Hematopoietic multipotent progenitor cell treated with erythropoietin and hydrocortisone succinate and interleukin-3 and kit ligand, for 4 days (in vitro differentiated cells): ENCODE measurements at places on chromosomes 16 and 17.

DNA sequence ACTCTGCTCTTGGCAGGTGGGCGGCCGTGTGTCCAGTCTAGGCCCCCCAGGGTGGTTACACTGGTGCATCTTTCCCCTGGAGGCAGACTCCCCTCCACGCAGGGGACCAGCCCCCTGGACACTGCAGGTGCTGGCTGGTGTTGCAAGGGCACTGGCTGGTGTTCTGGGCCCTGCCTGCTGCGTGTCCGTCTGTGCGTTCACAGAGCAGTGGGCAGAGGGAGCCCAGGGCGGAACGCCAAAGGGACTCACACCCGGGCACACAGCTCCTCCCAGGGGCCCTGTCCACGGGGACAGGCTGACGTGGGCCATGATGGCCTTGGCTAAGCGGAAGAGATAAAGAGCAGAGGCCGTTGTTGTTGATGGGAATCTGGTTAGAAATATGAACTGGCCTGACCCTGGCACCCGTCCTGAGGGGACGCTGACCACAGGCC is 27.3 kb downstream of the ACSF3 start:
- no peak for DNase-seq

DNA sequence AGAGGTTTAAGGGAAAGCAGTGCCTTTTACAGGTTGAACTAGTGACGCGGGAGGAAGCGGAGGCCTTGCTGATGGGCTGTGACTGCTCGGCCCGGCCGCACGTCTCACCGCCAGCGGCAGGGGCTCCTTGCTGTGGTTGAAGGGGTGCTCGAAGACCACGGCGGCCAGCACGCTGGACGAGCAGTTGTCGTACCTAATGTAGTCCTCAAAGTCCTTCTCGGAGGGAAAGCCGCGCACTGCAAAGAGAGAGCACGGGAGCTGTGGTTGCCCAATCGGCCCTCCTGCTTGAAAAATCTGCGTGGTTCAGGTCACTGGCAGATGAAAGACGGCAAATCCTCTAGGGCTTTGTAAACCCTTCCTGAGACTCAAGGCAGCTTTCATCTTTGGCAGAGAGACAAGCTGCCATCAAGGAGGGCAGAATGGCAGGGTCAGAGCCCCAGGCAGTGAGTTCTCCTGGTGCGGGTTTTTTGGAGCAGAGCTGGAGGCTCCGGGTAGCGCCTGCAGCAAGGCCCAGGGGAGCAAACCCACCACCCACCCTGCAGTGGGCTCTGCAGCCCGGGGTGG is 16.1 kb downstream of the ABCA3 start:
- no peak for DNase-seq

DNA sequence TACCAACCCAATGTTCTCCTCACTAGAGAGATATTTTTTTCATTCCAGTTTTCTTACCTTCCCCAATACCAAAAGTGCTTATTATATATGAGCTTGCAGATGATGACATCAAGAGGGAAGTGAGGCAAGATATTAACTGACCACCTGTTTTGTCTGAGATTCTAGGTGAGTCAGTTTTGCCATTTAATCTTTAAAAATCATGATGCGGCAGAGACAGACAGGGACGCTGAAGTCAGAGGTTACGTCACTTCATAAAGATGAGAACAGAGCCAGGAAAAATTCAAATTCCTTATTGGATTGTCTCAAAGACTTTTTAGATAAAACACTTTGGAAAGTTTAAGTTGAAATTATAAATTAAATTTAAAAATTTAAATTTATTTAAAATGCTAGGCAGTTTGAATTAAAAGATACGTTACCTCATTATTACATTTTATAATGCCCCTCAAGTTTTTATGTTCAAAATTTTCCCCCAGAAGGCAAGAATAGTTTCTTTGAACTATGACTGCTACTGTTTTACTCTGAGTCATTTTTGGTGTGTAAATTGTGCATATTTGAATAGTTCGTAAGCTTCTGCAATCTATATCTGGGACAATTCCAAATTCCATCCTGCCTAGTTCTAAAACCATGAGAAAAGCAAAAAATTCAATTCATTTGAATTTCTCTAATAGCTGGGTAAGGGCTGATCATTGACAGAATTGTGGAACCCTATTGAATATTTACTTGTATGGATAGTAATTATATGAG is 839.6 kb upstream of the GOT2 start:
- no peak for DNase-seq

DNA sequence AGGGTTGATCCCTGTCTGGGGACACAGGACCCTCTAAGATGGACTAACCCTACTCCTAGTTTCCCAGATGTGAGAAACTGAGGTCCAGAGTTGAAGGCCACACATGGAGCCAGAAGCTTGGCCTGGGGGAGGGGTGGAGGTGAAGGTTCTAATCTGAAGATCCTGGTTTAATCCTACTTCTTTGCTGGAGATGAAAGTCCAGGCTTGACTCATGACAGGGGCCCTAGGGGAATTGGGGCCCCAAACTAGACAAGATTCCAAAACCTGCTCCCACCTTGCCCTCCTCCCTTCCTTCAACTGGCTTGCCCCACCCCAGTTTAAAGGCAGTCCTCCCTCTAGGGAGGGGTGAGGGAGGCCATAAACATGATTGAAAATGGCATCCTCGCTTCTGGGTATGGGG is 21.6 kb downstream of the IGF2BP1 start:
- no peak for DNase-seq

GRCh38 chr17:73735245-73735644 is 91.0 kb upstream of the SDK2 start:
- no peak for DNase-seq

- DNase-seq, result peak; percentile 4
These were observed 168.4 kb downstream of the ENGASE start for GRCh38 chr17:79242873-79243602.

DNA sequence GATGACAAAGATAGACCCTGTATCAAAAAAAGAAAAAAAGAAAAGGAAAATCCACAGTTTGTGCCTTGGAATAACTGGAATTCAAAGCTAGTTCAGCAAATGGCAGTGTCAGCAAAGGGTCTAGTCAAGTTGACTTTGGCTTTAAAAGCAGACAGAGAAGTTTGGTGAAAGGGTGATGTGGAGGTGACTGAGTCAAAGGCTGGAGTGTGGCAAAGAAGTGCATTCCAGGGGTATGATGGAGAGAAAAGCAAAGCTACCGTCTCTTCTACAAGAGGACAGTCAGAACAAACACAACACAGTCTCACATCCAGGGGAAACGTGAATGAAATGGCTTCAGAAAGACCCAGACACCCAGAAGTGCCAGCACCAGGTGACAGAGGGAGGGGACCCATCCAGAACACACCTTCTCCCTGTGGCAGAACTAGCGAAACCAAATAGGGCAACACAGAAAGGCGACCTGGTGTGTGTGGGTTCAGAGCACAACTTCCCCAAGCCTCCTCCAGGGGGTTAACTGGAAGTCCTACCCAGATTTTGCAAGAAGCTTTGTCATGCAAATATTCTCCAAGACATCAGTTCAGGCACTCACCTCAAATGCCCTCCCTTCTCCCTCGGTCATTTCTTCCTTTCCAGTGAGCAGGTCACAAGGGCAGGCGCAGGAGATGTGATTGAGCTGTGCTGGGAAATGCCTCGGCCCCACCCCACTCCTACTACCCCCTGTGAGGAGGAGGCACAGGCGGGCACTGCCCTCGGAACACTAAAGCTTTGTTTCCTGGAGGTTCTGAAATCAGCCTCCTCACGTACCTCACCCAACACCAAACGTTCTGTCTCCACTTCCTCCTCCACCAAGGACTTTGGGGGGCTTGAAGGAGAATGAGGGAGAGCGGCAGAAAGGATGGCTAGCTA is 481.9 kb downstream of the SOX9 start:
- DNase-seq, result peak; percentile 62

GRCh38 chr16:1619976-1620375 is 7.8 kb downstream of the CRAMP1 start:
- no peak for DNase-seq

- DNase-seq, result peak; percentile 73
These were observed 12.9 kb downstream of the ITGAX start for GRCh38 chr16:31367853-31368252.

DNA sequence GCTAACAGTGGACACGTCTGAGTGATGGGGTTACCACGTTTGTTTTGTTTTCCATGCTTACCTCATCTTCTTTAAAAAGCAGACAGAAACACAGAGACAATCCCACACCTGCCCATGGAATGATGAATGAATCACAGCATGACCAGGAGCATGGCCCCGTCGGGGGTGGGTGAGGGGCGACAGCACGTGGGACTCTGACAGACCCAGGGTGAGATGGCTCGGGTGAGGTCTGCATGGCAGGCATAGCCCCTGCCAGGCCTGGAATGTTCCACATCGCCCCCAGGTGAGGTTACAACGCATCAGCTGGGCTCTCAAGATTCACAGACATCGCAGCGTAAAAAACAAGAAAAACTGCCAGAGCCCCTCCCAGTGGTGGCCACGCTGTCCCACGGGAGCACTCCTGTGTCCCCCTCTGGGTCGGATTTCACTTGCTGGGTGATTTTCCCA is 18.1 kb downstream of the SLC7A5 start:
- no peak for DNase-seq

DNA sequence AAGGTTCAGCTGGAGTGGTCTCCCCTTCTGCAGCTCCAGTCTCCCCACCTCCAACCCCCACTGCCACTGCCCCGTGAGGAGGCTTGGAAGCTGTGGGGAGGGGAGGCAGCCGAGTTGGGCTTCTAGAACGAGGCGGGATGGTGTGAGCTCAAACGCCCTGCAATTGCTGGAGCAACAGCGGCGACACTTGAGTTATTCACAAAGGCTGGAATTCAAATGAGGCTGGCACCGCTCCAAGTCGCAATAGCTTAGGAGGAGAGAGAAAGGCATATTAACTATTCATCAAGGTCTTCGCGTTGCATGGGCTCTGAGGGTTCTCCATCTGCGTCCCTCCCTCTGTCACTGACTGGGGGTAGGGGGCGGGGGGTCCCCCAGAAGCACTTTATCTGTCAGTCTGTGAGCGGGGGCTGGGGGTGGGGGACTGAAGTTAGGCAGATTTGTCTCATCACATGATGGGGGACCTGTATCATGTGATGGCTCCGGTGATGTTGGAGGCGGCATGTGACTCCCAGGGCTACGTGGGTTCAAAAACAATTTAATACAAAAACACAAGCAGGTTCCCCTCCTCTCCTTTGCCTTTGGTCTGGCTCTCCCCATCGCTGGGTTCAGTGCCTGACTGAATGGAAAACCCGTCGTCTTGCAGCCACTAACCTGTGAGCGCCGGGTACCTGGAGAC is 70.5 kb downstream of the RBBP6 start:
- peak; percentile 33 for DNase-seq

DNA sequence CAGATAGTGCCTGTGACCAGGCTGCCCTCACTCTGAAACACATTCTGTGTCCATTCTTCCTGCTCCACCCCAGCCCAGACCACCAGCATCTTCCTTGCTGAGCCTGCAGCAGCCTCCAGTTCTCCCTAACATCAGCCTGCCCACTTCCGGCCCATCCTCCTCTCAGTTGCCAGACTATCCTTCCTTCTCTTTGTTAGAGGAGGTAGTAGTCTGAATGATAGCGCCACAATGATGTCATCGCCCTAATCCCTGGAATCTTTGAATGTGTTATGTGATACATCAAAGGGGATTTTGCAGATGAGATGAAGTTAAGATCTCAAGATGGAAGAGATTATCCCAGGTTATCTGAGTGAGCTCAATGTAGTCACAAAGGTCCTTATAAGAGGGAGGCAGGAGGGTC is 3.2 kb upstream of the ZDHHC1 start:
- no peak for DNase-seq

GRCh38 chr17:72158895-72159885 is 38.4 kb downstream of the SOX9 start:
- no peak for DNase-seq

- no peak for DNase-seq
These were observed 77.2 kb upstream of the MON1B start for GRCh38 chr16:77113835-77114234.

GRCh38 chr16:30934827-30935557 is 11.6 kb downstream of the FBXL19 start:
- peak; percentile 81 for DNase-seq

DNA sequence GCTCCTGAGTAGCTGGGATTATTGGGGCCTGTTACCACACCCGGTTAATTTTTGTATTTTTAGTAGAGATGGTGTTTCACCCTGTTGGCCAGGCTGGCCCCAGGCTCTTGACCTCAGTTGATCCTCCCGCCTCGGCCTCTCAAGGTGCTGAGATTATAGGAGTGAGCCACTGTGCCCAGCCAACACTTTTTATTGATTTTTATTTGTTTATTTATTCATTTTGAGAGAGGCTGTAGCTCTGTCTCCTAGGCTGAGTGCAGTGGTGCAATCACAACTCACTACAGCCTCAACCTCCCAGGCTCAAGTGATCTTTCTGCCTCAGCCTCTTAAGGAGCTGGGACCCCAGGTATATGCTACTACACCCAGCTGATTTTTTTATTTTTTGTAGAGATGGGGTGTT is 54.7 kb downstream of the TNRC6A start:
- DNase-seq, result no peak

- DNase-seq, result peak; percentile 17
These were observed 27.7 kb upstream of the CLEC18B start for GRCh38 chr16:74448990-74449389.

DNA sequence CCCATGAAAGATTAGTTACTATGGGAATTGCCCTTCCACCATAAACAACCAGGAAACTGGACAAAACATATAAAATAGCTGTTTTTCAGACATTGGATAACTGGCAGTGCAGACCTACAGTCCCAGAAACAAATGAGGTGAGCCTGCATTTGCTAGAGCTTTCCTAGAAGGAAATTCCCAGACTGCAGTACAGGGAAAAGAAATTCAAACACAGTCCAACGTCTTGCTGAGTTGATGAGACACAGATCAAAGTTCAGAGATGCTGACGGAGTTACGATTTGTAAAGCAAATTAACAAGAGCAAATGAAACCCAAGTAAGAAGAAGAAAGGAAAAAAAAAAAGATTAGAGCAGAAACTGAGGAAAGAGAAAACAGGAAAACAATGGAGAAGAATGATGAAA is 41.3 kb upstream of the MNT start:
- no peak for DNase-seq

DNA sequence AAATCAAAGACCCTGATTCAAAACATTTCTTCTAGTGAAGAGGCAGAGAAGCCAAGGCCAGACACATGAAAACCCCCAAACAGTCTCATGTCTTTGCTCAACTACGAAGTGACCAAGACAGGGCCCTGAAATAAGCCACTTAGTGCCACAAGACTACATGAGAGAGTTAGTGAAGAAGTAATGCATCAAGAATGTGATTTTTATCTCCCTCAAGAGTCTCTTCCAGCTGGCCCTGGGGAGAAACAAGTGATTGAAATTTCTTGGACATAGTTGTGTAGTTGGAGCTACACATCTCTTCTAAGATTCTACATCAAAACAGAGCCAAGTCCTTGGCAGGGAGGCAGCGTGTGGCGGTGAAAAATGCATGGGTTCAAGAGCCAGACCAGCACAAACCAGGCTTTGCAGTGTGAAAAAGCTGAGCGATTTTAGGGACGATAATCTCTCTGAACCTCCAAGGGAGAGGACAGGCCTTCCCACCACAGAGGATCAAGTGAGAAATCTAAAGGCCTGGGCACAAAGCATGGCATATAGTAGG is 30.6 kb downstream of the LYRM1 start:
- DNase-seq, result no peak

DNA sequence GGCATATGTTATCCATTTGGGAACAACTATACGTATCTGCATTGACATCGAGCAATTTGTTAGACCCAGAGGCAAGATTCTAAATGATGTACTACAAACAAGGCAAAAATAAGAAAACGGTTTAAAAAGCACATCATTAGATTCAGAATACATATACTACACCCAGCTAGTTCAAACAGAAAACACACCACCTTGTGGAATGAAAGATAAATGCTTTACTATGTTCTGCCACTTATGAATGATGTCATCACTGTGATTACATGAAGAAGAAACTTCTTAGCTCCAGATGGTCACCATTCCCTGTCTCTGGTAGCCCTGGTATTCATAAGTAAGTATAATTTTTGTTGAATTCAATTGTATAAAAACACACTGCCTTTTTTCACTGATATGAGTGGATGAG is 7.8 kb downstream of the NACA2 start:
- peak; percentile 70 for DNase-seq
